ENCODE measurements at places on chromosomes 1 and 21.

DNA sequence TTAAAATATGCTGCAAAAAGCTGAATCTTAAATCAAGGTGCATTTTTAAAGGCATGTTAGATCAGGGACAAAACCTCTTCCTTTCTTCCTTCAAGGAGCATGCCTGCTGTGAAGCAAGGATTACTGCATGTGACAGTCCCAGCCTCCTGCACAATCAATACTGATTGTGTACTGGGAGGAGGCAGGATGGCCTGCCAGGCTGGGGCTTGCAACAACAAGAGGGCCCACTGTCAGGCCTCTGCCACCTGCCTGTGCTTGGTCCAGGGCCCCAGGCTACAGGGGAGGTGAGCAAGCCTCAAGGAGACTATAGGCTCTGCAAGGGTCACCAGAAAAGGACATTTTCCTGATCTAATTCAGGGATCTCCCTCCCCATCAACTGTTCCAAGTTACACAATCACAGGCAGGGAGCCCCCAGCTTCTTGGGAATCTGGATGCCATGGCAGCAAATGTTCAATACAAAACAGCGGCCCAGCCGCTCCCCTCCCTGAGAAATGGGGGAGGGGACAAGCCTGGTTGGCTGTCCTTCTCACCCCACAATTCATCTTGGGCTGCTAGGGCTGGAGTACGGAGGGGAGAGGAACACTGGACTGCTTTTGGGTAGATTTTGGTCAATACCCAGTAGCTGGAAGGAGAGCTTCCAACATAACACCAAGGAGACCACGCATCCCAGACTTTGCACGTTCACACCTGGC lies 76.7 kb downstream of the SSBP3 start:
- no peak for DNase-seq

- DNase-seq, result no peak
Observed at GRCh38 chr1:42431514-42431913, 24.3 kb downstream of the ZMYND12 start.

- no peak for DNase-seq
Observed at GRCh38 chr1:30919025-30919881, 10.7 kb upstream of the SDC3 start.

- DNase-seq, result no peak
Observed at GRCh38 chr1:76725864-76726619, 141.2 kb upstream of the ST6GALNAC5 start.

GRCh38 chr1:215106067-215106466 lies 23.5 kb downstream of the KCNK2 start:
- no peak for DNase-seq

DNA sequence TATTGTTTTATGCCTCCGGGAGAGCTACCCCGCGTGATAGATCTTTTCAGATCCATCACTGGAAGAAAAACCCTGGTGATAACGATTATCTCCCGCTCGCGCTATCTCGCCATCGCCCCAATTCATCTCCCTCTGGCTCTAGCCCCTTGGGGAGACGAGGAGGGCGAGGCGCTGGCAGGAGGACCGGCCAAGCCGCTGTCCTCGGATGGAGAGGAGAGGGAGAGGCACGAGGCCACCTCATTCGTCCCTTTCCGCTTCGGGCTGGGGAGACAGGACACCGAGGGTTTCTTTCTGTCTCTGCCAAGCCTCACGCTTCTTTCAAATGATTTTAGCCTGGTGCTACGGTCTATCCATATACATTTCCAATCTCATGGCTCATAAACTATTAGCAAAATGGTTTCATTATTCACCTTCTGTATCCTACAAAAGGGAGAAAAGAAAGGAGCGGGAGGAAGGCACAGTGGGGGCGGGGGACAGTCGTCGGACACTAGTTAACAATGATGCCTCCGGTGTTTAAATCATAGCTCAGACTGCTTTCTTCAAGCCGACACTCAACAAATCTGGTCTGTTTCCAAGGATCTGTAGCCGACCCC lies 415.0 kb upstream of the ESRRG start:
- no peak for DNase-seq
